ENCODE measurements at places on chromosomes 16 and 17.

DNA sequence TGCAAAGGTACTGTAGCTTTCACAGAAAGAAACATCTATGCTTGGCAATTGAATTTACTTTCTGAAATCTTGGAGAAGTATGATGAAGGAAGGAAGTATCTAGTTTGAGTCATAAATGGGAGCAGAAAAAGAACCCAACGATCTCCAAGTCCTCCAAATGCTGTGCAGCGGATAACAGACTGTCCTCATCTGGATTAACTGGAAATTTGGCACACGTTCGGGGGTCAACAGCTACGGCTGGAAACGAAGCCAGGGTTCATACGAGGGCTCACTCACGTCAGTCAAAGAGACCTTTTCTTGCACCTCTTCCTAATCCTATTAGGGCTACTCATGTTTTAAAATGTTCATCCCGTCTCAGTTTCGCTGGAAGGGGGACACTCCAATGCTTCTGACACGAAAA is 152.0 kb downstream of the ZFHX3 start:
- no peak for DNase-seq

GRCh38 chr17:12134101-12134500 is 113.4 kb downstream of the MAP2K4 start:
- DNase-seq = no peak

DNA sequence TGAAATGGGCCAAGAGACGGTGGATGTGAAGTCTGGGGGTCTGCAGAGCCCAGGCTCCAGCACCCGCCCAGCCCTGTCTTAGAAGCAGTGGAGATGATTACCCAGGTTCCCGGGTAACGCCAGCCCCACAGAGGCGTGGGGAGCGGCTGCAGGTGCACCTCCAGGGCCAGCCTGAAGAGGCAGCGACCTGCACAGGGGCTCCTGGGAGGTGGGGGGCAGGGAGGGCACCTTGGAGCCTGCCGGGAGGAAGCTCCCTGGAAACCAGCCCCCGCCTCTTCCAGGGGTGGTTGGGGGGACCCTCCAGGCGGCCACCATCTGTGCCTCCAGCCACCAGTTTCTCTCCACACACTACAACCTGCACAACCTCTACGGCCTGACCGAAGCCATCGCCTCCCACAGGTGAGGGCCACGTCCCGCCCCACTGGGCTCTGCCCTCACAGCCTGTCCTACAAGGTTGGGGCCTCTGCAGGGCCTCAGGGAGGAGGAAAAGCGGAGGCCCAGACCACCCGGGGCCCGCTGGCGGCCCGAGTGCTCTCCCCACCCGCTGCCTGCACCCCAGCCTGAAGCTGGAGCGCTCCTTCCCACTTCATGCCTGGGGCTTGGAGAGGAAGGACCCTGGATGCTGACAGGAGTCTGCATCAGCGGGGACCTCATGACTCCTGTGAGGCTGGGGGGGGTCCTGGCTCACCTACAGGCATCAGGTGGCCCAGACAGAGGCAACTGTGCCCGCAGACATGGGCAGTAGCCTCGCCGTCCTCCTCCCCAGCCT is 10.5 kb downstream of the GAA start:
- DNase-seq = no peak

DNA sequence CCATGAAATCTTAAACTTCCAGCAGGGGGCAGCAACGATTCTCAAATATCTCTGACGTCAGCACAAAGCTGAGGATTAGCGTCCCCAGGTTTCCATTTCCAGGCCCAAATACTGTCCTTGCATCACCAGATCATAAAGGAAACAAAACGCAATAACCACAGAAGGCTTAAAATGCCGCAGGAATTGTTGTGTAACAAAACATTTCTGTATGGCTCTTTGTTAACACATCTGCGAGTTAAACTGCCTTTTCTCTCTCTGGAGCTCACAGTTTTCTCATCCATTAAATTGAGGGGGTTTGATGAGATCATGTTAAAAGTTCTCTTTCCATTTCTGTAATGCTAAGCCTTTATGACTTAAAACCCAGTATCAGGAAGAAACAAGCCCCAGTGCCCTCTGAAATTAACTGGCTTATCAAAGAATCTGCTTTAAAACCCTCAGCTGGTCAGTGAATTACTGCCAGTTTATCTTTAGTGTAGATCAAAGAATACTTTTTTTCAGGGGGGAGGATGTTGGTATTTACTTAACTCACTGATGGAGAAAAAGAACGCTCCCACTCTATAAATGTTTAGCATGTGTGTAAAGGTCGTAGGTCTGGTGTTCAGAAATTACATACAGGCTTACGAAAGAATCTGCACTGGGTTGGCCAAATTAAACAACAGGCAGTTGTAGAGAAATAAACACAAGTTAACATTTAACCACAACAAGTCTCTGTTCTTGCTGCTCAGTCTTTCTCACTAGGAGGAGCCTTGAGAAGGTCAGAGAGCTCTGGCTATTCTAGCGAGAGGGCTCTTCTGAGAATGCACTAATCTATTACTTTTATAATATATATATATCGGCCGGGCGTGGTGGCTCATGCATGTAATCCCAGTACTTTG is 10.6 kb upstream of the TERF2 start:
- no peak for DNase-seq

GRCh38 chr17:11921296-11921695 is 76.0 kb downstream of the ZNF18 start:
- DNase-seq = no peak

DNA sequence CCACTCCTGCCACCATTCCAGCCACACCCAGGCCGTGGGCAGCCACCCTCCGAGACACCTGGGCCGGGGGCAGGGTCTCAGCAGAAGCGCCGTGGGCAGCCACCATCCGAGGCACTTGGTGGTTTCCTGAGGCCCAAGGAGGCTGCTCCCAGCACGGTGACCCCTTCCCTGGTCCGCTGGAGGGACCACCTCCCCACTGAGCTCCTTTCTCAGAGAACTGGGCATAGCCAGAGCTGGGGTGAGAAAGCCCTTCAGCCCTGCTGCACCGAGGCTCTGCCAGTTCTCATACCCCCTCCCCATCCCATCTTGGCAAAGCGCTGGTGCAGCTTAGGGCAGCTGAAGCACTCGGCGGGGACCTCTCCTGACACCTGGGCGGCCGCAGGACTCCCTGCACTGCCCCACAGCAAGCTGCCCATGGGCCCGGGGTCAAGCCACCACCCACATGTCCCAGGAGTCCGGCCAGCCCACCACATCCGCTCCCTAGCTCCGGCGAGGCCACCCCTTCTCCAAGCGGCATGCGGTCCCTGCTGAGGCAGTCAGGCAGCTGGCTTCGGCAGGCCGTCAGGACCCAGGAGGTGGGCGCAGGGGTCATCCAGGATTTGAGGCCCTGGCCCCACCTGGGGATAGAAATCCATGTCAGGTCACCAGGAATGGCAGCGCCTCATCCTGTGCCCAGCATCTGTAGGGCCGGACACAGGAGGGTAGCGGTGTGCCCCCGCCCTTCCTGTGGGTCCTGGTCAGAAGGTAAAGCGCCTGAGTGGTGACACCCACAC is 1.3 kb upstream of the CYBA start:
- DNase-seq = no peak

DNA sequence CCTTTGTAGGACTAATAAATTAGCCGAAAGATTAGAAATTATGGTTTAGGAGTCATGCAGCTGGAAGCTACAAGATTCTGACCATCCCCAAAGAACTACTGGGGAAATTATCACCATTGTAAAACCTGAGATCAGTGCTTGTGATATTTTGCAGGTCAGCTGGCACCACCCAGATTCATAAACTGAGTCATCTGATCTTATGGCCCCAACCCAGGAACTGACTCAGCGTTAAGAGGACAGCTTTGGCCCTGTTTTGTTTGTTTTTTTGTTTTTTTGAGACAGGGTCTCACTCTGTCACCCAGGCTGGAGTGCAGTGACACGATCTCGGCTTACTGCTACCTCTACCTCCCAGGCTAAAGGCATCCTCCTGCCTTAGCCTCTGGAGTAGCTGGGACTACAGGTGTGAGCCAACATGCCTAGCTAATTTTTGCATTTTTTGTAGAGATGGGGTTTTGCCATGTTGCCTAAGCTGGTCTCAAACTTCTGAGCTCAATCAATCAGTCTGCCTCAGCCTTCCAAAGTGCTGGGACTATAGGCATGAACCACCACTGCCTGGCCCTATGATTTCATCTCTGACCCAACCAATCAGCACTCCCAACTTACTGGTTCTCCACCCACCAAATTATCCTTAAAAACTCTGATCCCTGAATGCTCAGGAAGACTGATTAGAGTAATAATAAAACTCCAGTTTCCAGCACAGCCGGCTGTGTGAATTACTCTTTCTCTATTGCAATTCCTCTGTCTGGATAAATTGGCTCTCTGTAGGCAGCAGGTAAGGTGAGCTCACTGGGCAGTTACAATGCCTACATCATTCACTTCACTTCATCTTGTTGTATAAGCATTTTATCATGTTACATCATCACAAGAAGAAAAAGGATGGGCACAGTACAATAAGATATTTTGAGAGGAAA is 79.4 kb upstream of the KSR1 start:
- no peak for DNase-seq

DNA sequence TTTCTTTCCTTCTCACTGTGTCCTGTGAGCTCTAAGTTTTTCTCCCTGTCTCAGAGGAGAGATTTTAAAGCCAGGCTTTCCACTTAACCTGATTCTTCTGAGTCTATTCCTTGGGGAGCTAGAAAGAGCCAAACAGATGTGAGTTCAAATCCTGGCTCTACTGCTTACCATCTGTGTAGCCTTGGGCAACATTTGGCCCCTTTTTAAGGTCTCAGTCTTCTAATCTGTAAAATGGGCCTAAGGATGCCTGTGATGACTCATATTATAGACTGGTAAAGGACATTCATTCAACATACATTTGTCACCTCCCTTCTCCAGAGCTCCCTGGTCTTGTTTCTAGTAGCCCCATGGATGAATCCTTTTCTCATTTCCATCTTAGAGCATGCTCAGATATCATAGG is 304.0 kb downstream of the SHISA9 start:
- no peak for DNase-seq

- no peak for DNase-seq
Observed at GRCh38 chr17:44008205-44008909, 3.9 kb downstream of the NAGS start.

DNA sequence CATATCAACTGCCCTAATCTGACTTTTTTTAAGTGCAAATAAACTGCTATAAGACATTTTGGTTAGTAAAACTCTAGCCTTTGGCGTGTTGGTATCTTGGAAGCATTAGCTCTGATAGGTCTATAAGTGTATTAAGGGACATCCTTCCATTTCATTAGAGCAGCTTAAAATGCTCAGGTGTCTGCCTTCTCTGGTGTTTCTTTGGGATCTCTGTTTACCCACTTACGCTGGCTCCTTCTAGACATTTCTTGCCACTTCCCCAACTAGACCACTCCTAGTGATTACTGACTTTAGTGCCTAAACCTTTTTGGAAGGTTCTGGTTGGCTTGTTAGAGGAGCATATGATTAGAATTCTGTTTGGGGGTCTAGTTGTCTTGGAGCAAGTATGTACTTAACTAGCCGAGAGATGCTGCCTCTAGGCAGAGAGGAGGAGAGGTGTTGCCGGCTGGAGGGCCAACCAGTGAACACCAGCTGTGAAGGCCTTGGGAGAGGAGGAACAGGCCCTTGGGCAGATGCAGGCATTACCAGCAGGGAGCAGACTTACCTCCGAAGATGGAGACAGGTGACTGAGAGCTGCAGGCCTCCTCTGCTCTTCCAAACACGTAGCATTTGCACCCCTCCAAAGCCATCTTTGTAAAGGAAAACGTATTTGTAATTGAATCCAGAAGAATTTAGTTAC is 15.2 kb upstream of the CLEC18C start:
- no peak for DNase-seq

DNA sequence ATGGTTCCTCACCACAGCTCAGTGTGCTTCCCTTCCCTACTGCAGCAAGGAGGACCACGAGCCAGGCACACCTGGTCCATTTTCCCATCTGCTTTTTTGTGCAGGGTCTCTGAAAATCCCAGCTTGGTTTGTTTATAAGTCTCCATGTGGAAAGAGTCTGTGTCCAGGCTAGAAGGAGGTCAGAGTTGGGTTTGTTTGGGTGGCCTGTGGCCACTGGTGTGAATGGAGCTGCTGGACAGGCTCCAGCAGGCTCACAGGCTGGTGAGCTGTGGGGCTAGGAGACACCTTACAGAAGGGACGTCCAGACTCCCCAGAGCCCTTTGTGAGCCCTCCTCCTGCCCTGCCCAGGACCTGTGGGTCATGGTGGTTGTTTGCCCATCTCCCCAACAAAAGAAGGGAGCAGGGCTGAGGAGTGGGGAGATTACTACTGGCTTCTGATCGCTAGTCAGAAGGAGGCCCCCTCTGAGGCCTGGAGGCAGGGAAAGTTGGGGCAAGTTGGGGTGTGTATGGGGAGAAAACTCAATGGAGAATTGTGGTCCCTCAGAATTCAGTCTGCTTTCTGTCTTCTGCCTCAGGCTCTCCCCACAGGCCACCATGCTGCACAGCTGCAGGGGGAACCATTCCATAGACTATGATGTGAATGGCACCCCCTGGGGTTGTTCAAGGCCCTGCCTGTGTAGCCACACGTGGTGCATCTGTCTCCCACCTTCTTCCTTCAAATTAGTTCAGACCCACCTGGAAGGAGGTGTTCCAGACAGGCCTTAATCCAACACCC is 4.1 kb downstream of the RARA start:
- DNase-seq = no peak

DNA sequence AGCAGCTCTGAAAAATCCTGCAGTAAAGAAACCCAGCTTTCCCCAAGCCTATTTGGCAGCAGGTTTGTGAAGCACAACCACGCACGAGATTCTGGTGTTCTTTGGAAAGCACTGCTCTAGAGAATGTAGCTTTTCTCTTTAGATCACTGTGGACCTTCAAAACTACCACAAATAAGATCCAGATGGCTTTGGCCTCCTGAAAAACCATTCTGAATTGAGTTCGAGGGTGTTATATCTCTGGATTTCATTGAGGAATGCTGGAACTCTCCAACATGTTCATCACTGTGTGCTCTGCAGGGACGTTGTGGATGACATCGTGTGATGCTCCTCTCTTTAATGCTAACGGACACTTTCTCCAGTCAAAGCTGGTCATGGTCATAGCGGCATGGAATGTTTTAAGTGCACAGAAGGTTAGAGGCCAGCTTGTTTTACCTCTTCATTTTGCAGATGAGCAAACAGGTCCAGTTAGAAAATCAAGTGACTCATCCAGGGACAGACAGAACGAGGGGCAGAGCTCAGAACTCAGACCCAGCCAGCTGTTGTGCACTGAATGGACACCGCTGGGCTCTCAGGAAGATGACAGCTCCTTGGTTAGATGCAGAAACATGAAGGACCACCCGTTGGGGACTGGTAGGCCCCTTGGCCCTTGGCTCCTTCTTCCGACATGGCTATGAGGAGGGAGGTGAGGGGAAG is 37.2 kb downstream of the CCDC42 start:
- no peak for DNase-seq

DNA sequence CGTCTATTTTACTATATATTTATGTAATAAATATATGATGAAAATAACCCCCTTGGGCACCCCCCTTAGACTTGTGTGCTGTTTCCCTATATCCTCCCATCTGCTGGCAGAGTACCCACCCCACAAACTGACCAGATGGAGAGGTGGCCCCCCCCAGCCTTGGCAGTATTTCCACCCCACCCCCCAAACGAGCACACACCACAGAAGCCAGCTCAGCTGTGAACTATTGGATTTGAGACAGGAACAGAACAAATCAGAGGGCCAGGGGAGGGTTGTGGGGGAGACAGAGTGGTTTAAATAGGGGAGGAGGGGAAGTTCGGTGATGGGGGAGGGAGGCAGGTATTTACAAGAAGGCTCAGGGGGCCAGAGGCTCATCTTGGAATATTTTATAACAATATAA is 7.8 kb downstream of the NR1D1 start:
- no peak for DNase-seq

All from cortex of kidney (tissue), 1 donor.